ENCODE measurements at places on chromosomes 7 and 10. TPM values are rescaled to one million over a fixed set of nuclear protein-coding genes. Genes with fewer than 3 reads are reported as not detected.

LDB3 gene
- total RNA-seq: 0.11 TPM

OLAH gene
- total RNA-seq: not detected

AS3MT gene
- 12.2 TPM for total RNA-seq

KCNIP2 gene
- total RNA-seq: 1.1 TPM

PRLHR gene
- total RNA-seq: not detected

C10orf143 gene
- 2.5 TPM for total RNA-seq

SEMA3C gene
- 669 TPM for total RNA-seq

TMEM270 gene
- not detected for total RNA-seq

PGAM2 gene
- 0.32 TPM for total RNA-seq

SEMA3A gene
- total RNA-seq: 178 TPM

TBX20 gene
- total RNA-seq: 0.11 TPM

ZNF248 gene
- total RNA-seq: 11.1 TPM

FOXI2 gene
- not detected for total RNA-seq
